Myocyte (in vitro differentiated cells): ENCODE measurements at places on chromosomes 11 and 22. TPM values are rescaled to one million over a fixed set of nuclear protein-coding genes. Genes with fewer than 3 reads are reported as not detected.

DNA sequence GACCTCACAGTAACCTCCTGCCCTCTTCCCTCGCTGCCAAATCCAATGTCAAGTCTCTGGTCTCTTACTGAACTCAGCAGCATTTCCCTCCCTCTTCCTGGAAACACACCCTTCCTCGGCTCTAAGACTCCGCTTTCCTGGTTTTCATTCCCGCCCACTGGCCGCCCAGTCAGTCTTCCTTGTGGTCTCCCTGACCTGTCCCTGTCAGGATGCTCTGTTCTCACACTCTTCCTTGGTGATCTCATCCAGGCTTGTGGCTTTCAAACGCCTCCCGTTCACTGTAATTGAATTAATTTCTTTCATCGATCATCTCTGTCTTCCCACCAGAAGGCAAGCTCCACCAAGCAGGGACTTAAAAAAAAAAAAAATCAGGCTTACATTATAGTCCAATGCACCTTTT, 33.5 kb downstream of the MYO18B start:
- DNase-seq = no peak

GRCh38 chr11:96579656-96580055, 189.8 kb downstream of the JRKL start:
- no peak for DNase-seq

NTM gene
- total RNA-seq = 41.5 and 49.2 TPM in 2 replicates

DUSP8 gene
- total RNA-seq = 0.29 and 1.2 TPM in 2 replicates

DNA sequence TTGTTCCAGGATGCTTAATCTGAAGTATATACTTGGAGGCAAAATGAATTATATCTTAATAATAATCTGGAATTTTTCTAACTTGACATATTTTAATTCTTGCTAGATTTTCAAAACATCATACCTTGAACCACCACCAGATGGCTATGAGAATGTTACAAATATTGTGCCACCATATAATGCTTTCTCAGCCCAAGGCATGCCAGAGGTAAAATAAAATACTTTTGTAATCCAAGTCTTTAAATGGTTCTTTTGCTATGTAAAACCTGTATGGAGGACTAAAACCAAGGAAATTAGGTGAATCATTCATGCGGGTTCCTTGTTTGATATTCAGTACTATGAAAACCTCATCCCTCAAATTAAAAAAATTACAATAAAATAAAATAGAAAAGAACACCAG, 14.4 kb downstream of the NAALAD2 start:
- no peak for DNase-seq

DNA sequence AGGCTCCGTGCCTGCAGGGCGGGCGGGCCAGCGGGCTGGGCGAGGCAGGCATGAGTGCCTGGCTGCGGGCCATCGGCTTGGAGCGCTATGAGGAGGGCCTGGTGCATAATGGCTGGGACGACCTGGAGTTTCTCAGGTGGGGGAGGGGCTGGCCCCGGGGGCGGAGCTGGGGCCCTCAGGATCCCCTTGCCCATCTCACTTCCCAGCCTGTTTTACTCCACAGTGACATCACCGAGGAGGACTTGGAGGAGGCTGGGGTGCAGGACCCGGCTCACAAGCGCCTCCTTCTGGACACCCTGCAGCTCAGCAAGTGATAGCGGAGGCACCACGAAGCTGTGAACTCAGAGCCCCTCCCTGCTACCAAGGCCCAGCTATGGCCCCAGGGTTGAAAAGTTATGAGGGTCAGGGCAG, 5.9 kb downstream of the PHOX2A start:
- peak; percentile 63 for DNase-seq
